ENCODE measurements at places on chromosomes 4 and X.

- no peak for DNase-seq
Observed at GRCh38 chrX:18701621-18702361, 5.7 kb upstream of the PPEF1 start.

DNA sequence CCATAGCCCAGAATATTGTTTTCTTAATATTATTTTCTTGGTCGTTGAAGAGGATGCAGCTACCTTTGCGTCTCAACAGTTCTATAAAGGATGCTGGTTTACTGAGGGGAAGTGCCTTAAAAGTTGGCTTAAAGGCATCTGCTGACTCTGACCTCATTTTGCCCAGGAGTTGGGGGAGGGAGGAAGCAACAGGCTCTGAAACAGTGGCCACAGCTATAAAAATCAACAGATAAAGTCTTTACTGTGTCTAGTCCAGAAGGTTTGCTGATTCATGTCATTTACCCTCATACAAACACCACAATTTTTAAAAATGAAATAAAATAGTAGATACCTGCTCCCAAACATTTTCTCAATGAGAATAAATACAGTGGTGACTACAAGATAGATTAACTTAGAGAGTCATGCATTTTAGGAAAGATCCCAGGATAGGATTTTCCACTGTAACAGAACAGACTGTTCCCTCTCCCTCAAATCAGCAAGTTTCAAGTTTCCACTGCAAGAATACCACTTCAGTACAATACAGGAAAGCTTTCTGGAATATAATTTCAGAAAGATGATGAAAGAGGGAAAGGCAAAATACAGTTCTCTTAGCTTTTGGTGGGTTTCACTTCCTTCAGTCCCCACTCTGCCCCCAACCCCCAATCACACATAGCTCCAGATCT lies 1.9 kb downstream of the PHKA1 start:
- DNase-seq, result no peak

GRCh38 chr4:41611881-41612871 lies 74.2 kb downstream of the LIMCH1 start:
- DNase-seq, result no peak

- no peak for DNase-seq
Observed at GRCh38 chr4:76459291-76459723, 24.3 kb downstream of the SHROOM3 start.

DNA sequence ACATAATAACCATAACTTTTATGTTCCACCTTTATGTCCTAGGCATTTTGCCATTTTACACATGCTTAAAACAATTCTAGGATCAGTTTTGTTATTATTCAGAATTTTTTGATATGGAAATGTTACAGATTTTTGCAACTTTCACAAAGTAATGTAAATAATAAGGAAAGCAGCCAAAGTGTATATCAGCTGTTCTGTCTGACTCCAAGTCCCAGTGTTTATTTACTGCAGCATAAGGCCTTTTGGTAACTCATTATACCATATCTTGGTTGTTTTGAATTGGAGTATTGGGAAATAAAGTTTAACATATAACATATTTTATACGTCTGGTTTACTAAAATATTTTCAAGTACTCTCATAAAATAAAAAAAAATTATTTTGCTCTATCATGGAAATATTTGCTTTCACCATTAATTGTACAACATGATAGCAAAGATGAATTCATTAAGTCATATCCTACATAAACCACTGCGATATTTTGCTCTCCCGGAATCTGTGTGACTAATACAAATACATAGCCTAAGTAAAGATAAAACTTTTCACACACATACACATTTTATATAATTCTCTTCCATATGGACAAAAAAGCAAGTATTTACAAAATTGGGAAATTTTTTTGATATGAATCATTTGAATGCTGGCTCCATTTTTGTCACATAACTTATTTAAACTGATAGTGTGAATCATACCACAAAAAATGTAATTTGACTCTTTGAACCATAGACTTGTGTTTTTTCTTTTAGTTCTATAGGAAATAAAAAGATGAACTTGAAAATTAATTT lies 399.0 kb downstream of the PABPC4L start:
- DNase-seq, result no peak

DNA sequence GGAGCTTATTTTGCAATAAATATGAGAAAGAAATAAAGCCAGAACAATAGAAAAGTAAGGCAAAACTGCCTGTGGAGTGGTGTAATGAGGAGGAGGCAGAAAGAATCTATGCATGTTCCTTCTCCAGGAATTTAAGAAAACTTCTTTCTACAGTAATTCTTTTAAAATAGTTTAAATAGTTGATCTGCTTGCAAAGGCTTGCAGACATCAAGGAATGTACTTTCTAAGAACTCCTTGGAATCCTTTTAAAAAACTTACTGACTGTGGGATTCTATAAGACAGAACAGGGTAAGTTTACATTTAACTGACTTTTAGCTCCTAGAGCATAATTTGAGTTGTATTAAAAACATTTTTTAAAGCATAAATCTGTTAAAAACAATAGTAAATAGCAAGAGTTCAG lies 63.2 kb upstream of the ALB start:
- DNase-seq, result no peak
